ENCODE measurements at places on chromosomes 2 and 18.

GRCh38 chr2:101295895-101296294 lies 12.6 kb downstream of the RNF149 start:
- DNase-seq, result no peak

DNA sequence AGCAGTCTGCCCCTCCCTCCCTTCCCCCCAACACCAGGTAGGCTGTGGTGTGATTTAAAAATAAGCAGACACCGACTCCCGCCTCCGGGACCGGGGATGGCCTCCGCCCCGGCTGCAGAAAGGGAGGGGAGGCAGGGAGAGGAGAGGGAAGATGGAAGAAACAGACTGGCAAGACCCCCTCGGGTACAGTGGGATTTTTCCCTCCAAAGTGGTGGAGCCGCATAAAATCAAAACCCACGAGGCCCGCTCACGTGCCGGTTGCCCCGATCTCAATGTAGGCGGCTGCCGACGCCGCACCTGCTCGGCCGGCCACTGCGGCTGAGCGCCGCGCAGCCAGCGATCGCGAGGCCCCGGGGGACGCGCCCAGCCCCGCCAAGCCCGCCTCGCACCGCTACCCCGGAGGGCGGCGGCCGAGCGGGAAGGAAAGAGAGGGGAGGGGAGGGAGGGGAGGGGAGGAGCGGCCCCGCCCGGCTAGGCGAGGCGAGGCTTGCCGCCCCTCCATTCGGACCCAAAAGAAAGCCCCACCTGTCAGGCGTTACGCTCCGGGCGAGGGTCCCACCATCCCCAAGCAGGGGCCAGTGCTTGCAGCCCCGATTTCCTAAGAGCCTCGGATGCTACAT lies 811 bp downstream of the ADD2 start:
- DNase-seq, result no peak

GRCh38 chr2:98663511-98664090 lies 55.2 kb downstream of the UNC50 start:
- DNase-seq, result no peak

DNA sequence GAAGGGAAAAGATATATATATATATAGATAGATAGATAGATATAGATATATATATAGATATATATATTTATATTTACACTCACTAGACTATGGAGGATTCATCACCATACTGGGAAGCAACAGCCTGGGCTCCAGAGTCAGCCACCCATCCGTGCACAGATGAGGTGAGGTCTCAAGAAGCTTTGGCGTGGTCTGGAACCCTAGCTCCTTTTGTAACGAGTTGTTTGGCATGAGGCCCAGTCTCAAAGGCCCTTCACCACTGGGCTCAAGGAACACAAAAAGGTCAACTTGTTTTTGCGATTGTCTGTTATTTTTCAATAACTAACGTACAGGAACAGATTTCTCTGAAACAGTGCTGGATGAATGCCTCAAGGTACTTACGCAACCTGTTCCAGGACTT lies 448.7 kb downstream of the CMPK2 start:
- no peak for DNase-seq

GRCh38 chr2:176642074-176642473 lies 372.8 kb downstream of the MTX2 start:
- no peak for DNase-seq

DNA sequence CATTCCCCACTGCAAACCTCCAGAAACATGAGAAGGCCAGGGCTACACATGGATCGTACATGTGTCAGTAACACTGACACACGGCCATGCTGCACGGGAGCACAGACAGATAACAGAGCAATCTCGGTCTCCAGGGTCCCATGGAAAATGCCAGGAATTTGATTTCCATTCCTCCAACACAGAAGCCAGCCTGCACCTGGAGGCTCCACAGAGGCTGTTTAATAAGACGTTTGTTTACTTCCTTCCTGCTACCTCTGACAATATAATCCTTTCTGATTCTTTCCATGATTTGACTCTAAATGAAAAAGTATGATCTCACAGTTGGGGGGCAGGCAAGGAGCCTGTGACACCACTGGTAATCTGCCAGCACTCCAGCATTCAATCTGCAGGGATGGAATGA lies 210.9 kb upstream of the DDX18 start:
- no peak for DNase-seq

DNA sequence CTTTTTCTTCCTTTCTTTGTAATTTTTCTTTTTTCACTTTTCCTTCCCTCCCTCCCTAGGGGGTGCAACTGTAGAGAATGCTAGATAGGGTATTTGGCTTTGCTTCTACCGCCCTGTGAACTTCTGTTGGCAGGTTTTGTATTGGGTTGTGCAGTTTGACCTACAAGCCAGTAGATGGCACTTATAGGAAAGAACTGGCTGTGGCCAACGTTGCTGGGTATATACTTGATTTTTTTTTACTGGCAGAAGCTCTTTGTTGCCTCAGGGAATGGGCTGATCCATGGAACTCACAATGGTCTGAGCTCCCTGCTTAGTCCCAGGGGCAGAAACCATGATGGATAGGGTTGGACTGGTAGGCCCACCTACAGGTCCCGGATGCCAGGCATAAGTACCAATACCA lies 1019.5 kb upstream of the LRRTM1 start:
- no peak for DNase-seq

- no peak for DNase-seq
Observed at GRCh38 chr2:171086352-171087290, 74.1 kb downstream of the TLK1 start.

DNA sequence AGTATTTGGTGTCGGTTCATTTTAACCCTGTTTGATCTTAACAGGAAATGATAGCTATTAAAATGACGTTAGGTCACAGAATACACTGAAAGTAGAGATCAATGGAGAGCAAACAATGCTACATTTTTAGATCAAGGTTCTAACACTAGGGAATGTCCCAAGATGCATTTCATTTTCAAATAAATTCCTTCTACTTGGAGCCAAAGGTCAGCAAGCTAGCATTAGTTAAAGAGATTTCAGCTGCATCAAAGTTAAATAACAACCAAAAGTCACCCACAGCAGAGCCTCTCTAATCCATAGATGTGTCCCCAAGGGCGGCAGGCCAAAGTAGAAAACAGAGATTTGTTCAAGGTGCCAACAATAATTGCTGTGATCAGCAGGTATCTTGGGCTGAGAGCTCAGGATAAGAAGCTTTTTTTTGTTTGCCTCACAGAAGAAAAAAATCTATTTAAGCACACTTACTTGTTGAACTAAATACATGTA lies 1233.6 kb upstream of the TMEFF2 start:
- no peak for DNase-seq

- no peak for DNase-seq
Observed at GRCh38 chr18:51195451-51196117, 1.9 kb downstream of the MEX3C start.

DNA sequence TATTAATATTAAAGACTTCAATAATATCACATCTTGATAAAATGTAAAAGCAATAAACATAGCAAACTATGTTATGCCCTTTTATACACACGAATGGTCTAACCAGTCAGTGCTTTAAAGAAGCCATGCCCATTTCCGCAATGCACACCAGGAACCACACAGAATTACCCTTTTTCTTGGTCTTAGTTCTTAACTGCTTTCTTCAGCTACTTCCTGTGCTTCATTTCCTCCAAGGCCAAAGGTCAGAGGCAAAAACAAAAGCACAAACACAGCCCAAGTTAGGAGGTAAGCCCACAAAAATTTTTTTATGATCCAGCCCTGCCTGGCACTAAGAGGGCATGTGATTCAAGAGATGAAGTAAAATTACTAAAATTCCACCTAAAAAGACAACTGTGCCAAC lies 267.2 kb downstream of the FBXO15 start:
- no peak for DNase-seq

- DNase-seq, result no peak
Observed at GRCh38 chr2:11802782-11803191, 56.4 kb downstream of the LPIN1 start.

GRCh38 chr2:17363846-17364245 lies 154.4 kb downstream of the RAD51AP2 start:
- DNase-seq, result no peak

DNA sequence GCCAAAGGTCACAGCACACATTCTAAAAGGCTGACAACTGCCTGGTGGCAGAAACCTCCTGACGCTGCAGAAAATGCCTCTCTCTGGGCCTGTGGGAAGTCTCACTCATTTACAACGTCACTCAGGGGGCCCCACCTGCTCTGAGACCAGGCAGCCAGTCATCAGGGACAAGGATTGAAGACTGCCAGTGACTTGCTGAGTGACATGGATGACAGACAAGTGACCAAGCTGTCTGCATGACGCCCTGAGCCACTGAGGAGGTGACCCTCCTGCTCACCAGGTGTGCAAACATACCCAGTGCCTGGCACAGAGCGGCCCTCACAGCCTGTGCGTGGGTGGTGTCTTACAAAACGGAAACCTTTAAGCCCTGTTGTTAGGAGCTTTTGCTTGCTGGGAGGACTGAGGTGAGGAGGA lies 392.4 kb downstream of the TNS1 start:
- DNase-seq, result no peak

- DNase-seq, result no peak
Observed at GRCh38 chr2:232831496-232831895, 38.6 kb upstream of the SNORC start.

DNA sequence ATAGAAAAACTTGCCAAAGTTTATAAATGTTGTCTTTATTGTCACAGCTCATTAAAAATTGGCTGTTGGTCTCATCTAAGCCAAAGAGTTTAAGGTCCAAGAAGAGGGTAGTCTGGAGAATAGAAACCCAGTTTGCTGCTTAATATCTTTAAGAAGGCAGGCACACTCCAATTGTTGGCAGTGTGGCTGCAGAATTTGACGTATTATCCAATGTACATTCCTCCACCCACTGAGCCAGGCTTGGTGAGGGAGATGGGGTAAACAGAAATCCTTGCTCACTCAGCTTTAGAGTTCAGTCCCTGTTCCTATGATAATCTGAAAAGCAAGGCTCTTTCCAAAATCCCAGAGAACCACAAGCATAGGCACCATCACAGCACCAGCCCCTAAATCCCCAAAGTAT lies 10.7 kb upstream of the ADD2 start:
- DNase-seq, result no peak

DNA sequence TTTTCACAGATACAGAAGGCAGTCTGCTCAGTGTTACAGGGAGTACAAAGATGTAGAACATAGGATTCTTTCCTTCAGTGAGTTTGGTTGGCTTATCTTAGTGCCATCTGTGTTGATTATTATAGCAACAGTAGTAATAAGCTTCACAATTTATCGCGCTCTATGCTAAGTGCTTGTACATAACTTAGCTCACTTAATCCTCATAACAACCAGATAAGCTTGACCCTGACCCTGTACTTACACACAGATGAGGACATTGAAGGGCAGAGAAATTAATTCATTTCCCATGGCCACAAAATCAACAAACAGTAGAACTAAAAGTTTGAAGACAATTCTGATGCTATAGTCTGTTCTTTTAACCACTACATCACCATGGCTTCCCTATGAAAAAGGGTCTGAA lies 121.8 kb downstream of the SPHKAP start:
- no peak for DNase-seq

DNA sequence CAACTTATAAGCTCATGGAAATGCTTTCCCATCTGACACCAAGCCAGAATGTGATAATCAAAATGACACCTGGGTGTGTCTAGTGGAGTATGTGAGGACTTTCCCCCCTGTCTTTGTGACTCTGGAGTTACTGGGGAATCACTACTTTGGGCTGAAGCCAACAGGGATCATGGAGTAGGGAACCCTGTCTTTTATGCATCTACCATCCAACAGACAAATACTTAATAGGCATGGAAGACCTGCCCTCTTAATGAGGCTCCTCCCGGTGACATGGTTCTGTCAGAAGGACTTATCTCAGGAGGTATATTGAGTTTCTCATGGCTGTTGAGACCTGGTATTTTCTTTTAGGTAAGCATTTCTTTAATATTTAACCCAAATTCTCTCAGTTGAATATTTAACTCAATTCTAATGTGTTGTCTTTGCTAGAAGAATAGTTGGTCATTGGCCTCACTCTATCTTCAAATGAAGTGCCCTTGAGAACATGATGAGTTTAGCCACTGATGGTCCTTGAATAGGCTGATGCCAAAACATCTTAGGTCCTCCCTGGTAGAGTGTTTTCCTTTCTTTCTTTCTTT lies 42.1 kb downstream of the TGIF1 start:
- no peak for DNase-seq

DNA sequence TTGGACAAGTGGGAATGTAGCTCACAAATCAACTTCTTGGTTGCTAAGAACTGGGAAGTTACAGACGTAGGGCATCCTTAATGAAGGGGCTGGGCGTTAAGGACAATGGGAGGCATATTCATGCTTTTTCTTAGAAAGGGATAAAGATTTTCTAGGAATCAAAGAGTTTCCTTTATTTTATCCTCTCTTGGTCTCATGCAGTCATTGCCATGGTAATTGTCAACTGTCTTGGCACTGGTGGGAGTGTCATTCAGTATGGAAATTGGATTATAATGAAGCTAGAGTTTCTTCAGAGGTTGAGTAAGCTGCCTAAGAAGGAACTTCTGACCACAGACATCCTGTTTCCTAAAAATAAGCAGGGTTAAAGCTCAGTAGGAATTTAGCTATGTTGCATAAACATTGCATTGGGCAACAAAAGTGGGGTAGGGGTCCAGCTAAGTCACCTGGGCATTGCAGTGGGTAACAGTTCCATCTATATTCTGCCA lies 114.0 kb downstream of the LYPD6B start:
- no peak for DNase-seq

DNA sequence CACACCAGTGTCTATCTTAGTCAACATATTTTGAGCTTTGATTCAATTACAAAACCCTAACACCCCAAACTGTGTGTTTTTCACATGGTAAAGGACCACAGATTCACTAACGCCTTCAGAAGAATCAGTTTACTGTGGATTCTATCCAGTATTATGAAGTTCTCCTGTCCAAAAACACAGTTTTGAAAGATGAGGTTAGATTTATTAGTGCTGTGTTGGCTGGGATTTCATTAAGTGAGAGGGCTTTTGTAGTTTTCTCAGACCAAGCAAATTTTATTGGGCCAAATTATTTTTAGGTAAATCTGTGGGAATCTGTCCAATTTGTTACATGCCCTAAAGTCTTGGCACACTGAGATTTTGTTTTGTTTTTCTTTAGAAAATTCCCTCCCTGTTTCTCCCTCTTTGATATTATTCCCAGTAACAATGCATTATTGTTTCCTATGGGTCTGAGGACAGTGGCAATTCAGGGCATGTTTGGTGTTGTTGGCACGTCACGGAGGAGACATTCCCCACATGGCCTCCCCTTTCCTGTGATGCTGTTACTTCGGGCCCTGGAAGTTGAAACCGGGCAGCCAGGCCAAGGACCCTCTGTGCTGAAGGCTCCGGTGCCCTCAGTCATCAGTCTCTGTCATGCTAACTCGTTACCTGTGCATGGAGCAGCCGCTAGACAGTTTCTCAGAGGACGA lies 87.5 kb upstream of the ALKAL2 start:
- no peak for DNase-seq

- DNase-seq, result no peak
Observed at GRCh38 chr18:35818353-35818667, 154.2 kb upstream of the RMP24 start.

- no peak for DNase-seq
Observed at GRCh38 chr18:78912844-78913243, 66.8 kb upstream of the SALL3 start.

GRCh38 chr2:190173392-190173791 lies 110.9 kb upstream of the MSTN start:
- no peak for DNase-seq

- DNase-seq, result no peak
Observed at GRCh38 chr18:12960853-12961397, 13.1 kb downstream of the SEH1L start.

- no peak for DNase-seq
Observed at GRCh38 chr18:12679183-12679786, 21.4 kb upstream of the SPIRE1 start.

GRCh38 chr2:98454500-98455235 lies 10.0 kb downstream of the INPP4A start:
- DNase-seq, result no peak

Data from cortex of kidney (tissue), 1 donor.